HCT116 (cell line): ENCODE measurements at places on chromosomes 5 and 9.
A peak's percentile ranks its signal among the peaks of the same experiment; 100 is the strongest.

DNA sequence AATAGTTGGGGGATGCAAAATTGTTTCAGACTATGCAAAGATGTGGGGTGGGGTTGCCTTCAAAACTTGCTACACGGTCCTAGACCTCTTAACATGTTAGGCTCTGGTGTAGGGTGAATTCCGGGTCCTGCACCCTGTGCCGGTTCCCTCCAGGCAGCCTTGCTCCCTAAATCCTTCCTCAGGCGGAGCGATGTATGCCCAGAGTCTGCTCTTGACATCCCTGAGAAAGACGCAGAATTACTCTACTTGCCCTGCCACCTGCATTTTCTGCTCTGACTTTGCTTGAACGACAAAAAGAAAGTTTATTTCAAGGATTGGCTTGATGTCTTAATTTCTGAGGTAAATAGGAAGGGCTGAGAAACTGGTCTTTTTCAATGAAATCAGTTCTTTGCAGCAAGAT, 691 bp downstream of the THBS4 start:
- DNase-seq: no peak

DNA sequence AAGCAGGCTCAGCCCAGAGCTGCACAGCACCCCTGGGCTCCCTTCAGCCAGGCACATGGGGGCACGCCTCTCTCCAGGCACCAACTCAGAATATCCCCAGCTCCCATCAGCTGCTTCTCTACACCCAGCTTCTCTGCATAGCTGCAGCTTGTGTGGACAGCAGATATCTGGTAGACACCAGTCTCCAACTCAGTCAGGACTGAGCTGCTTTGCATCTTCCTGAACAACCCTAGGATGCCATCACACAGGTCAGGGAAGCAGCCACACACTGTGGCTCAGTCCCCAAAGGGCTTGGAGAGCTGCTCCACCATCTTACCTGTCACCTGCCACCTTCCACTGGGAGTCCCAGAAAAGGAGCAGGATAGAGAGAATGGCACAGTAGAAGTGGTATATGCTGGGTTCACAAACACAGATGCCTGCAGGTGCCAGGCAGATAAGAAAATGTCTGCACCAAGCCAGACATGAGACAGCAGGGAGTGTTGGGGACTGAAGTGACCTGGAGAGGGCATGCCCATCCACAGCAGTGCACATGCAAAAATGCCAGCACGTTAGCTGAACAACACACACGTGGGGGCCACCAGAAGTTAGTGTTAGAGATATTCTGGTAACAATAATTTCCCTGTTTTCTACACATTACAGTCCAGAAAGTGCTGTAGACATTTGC, 42.0 kb downstream of the THBS4 start:
- DNase-seq: no peak

DNA sequence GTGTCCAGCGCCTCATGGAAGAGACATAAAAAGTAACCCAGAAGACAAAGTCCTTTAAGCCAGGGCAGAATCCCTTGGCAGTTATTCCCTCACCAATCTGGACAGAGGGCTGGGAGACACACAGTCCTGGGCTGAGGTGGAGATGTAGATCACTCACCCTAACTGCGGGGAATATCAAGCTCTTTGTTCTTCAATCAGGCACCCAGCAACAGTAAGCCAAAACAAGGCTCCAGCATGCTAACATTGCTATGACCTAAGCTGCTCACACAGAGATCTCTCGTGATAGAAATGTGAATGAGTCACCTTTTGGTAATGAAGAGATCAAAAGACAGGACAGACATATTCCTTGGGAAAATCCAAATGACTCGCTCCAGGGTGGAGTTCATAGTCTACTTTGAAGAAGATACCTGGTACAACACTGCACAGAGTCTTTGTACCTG, 101.3 kb downstream of the FBN2 start:
- DNase-seq: peak; percentile 76

DNA sequence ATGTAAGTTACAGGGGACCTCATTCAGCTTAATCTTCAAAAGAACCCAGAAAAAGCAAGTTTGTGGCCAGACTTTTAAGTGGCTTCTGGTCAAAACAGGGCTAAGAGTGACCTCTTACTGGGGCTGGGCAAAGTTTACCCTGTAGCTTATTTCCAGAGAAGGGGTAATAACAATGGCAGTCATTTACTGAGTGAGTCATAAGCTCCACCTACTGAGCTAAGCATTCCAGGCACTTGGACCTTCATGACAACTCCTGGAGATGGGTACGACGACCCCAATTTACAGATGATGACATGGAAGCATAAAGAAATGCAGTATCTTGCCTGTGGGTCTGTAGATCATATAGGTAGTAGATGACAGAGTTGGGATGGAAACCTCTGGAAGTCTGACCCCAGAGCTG, 4.7 kb upstream of the GPR151 start:
- peak; percentile 2 for DNase-seq

DNA sequence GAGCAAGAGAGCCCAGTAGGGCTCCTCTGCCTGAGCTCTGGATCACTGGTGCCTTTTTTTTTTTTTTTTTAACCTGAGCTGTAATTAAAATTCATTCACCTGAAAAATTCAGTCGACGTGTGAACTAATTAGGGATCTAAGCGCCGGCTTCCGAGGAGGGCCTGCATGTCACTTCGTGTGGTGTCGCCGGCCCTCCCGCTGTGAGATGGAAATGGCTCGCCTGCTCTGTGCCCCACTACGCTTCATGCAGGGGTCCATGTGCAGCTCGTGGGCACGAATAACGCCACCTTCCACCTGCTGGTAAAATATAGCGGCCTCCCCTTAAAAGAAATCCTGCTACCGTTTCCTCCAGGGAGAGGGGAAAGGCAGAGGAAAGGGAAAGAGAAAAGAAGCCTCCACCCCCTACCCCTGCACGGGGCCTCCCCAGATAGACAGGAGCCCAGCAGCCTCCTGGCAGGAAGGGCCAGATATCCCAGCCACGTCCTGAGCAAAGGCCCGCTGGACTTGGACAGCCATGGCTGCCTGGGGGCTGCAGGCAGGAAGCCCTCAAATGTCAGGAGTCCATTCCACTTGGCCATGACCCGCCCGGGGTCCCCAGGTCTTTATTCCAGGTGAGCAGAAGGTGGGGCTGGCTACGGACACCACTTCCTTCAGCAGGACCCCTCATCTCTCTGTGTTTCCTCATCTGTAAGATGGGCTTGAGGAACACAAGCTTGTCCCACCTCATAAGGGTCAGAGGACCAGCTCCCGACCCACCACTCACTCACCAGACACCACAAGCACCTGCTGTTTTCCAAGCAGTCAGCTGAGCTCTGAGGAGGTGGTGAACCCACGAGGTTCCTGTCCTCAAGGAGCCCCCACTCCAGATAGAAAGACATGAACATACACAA, 38.2 kb upstream of the ZNF354A start:
- DNase-seq: no peak

GRCh38 chr9:86177995-86178394, 78.6 kb upstream of the GOLM1 start:
- no peak for DNase-seq

GRCh38 chr5:106656821-106657220, 1013.9 kb downstream of the EFNA5 start:
- no peak for DNase-seq

- DNase-seq: no peak
Measured at GRCh38 chr5:19910136-19910535, 77.9 kb downstream of the CDH18 start.

- no peak for DNase-seq
Measured at GRCh38 chr5:177404641-177405179, 4.2 kb upstream of the PFN3 start.

DNA sequence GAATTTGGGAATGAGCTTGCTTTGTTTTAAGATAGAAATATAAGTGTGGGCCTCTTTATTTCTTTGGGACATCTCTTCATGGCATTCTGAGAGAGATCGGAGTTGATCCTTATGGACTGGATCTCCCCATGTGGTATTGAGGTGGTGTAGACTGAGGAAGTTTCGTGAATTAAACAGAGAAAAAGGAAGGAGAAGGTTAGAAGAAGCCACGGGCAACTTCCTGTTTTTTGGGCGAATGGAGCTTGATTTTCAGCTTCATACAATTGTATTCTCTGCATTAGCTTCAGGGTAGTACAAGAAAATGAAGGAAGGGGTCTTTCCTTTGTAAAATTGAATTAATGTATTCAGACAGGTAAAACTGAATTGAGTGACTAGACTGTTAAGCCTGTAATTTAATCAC, 70.5 kb upstream of the HMHB1 start:
- no peak for DNase-seq

DNA sequence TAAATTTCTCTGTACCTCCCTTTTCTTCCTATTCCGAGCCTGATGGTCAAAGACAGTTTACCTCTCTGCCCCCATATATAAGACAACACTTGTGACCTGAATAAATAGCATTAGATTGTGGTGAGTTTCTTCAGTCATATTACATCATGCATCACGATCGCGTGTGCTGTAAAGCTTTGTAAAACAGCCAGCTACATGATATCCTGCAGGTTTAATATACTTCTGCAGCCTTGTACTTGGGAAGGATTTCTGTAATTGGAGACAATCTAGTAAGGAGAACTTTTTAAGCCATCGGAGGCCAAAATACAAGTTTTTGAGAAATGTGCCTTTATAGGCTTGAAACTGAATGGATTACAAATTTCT, 711.8 kb upstream of the WWC1 start:
- DNase-seq: no peak

DNA sequence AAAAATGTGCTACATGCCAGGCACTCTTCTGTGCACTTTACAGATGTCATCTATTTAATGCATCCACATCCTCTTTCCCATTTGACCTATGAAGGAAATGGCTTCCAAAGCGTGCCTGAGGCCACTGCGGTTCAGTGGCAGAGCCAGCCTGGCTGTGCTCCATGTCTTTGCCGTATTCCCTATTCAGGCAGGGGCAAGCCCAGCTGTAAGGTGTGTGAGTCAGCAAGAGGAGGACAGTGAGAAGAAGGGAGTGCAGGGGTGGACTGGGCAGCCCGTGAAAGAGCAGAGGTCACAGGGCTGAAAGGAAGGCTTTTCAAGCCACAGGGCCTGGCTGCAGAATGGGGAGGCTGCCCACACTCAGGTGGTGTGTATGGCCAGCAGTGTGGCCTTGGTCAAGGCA, 91.7 kb downstream of the HRH2 start:
- DNase-seq: no peak

- DNase-seq: no peak
Measured at GRCh38 chr9:18756712-18757125, 276.3 kb downstream of the SAXO1 start.

- DNase-seq: no peak
Measured at GRCh38 chr5:72453246-72453775, 53.9 kb downstream of the ZNF366 start.

GRCh38 chr5:162248107-162248713, 180.6 kb downstream of the GABRG2 start:
- no peak for DNase-seq
